GM23248 (cell line): ENCODE measurements at places on chromosomes 6 and 20. TPM values are rescaled to one million over a fixed set of nuclear protein-coding genes. Genes with fewer than 3 reads are reported as not detected.
A peak's percentile ranks its signal among the peaks of the same experiment; 100 is the strongest.

The SLC17A1 gene
- total RNA-seq: not detected in 2 replicates

- H3K27me3 ChIP-seq: peaks cover 4% of the 10 kb centered on the region; the same call in 1 of the 2 replicates
- no peaks in the 10 kb centered on the region for H3K36me3 ChIP-seq
Measured at GRCh38 chr6:32329141-32329540, 42.6 kb downstream of the TSBP1 start.

The VAPB gene
- total RNA-seq: 8.8 and 10.0 TPM in 2 replicates

GRCh38 chr6:15439410-15440025, 193.6 kb downstream of the JARID2 start:
- H3K27ac ChIP-seq: no peak overlapping the region
- H3K27me3 ChIP-seq: no peaks in the 10 kb centered on the region
- no peak overlapping the region for H3K4me3 ChIP-seq
- H3K36me3 ChIP-seq: no peaks in the 10 kb centered on the region

The MYBL2 gene
- 6.1 and 8.1 TPM in 2 replicates for total RNA-seq

The DXO gene
- total RNA-seq: 24.2 and 31.0 TPM in 2 replicates

GRCh38 chr6:106530026-106530425, 99.3 kb downstream of the RTN4IP1 start:
- peaks cover 67% of the 10 kb centered on the region for H3K4me1 ChIP-seq
- H3K27ac ChIP-seq: peak overlapping the region; percentile 73
- peak overlapping the region; percentile 30 for H3K4me3 ChIP-seq
- no peaks in the 10 kb centered on the region for H3K36me3 ChIP-seq
- H3K27me3 ChIP-seq: no peaks in the 10 kb centered on the region
- DNase-seq: peak; percentile 26

The DEFB116 gene
- total RNA-seq: not detected in 2 replicates

The CNBD2 gene
- 6.6 TPM in 1 of 2 replicates, not detected in the other for total RNA-seq

- no peaks in the 10 kb centered on the region for H3K27me3 ChIP-seq
- DNase-seq: no peak
- H3K4me3 ChIP-seq: no peak overlapping the region
- no peaks in the 10 kb centered on the region for H3K4me1 ChIP-seq
- no peak overlapping the region for H3K27ac ChIP-seq
Measured at GRCh38 chr6:106666282-106667021, 37.1 kb downstream of the QRSL1 start.

The GLP1R gene
- total RNA-seq: not detected in 2 replicates

The SLC17A3 gene
- not detected in 2 replicates for total RNA-seq

- no peaks in the 10 kb centered on the region for H3K4me1 ChIP-seq
- H3K4me3 ChIP-seq: no peak overlapping the region
- no peaks in the 10 kb centered on the region for H3K27me3 ChIP-seq
- no peak overlapping the region for H3K27ac ChIP-seq
- no peaks in the 10 kb centered on the region for H3K36me3 ChIP-seq
- peak; percentile 64 for DNase-seq
Measured at GRCh38 chr6:128807577-128807976, 75.4 kb upstream of the LAMA2 start.

DNA sequence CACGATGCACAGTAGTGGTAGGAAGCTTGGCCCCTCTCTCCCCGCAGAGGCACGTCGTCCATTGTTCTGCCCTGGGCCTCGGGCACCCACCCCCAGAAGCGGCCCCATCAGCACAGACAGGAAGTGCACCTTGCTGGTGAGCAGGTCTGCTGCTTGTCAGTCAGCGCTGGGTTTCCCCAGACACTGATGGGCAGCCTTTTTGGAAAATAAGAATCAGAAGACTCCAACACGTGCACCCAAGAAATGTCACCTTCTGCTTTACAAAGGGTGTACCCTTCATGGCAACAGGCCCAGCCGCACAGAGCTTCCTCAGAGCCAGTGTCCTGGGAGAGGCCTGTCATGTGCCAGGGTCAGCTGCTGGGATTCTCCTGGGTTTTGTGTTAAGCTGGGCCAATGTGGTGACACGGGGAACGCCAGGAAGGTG, 34.7 kb upstream of the IRF4 start:
- H3K4me3 ChIP-seq: no peak overlapping the region
- no peaks in the 10 kb centered on the region for H3K27me3 ChIP-seq
- no peaks in the 10 kb centered on the region for H3K36me3 ChIP-seq
- no peak overlapping the region for H3K27ac ChIP-seq

GRCh38 chr6:50608421-50608820, 104.9 kb upstream of the TFAP2D start:
- no peaks in the 10 kb centered on the region for H3K36me3 ChIP-seq
- H3K27me3 ChIP-seq: no peaks in the 10 kb centered on the region
- no peak overlapping the region for H3K4me3 ChIP-seq
- no peak overlapping the region for H3K27ac ChIP-seq

DNA sequence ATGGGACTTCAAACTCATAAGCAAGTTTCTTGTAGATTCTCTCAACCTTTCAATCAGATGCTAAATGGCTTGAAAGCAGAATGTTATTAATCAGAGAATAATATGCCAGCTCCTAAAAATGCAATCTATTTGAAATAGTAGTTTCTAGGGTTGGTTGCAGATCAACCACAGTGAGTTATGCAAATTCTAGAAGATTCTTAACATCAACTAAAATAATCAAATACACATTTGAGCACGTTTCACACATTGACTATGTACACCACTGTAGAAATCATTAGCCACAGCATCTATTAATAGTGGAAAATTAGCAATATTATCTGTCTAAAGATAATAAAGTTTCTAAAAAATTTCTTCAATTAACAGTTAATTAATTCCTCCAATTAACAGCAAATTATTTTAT, 141.9 kb upstream of the GJE1 start:
- no peak for DNase-seq
- H3K36me3 ChIP-seq: no peaks in the 10 kb centered on the region
- peaks cover 6% of the 10 kb centered on the region for H3K4me1 ChIP-seq
- H3K4me3 ChIP-seq: no peak overlapping the region

DNA sequence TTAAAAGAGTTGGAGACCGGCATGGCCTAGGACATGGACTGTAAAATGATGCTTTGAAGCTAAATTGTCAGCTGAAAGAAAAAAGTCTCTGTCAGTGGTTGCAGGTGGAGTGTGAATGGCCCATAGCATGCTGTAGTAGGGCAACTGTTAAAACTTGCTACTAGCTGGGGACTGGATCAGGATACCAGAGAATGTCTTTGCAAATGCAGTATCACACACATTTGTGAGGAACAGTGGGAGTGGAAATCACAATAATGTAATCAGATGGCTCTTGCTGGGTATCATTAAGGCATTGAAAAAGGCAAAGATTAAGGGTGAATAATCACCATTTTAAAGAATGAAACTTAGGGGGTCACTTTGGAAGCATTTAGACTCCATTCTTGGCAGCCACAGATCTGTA, 737.9 kb downstream of the EYS start:
- no peak for DNase-seq
- no peak overlapping the region for H3K4me3 ChIP-seq
- H3K27ac ChIP-seq: no peak overlapping the region
- no peaks in the 10 kb centered on the region for H3K36me3 ChIP-seq
- H3K4me1 ChIP-seq: no peaks in the 10 kb centered on the region

DNA sequence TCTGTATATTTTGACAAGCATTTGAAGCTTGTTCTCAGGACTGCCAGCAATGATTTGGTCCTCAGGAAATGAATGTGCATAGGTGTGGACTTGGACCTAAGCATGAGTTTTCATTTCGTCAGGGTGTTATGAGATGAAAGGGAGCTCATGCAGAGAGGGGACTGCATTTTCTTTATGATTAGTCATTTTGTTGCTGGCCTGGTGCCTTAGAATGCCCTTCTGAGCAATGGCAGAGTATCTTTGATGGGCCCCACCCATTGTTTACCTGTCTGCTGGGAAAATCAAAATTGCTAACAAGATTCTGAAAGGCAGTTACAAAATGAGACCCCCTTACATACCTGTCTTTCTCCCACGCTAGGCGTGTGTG, 51.5 kb upstream of the MTHFD1L start:
- H3K27me3 ChIP-seq: no peaks in the 10 kb centered on the region
- H3K36me3 ChIP-seq: no peaks in the 10 kb centered on the region
- peak; percentile 60 for DNase-seq
- H3K27ac ChIP-seq: peak overlapping the region; percentile 36
- 0 out of 2 replicates have a peak overlapping the region, but pooled peaks have one; percentile 4 for H3K4me3 ChIP-seq
- H3K4me1 ChIP-seq: peaks cover 20% of the 10 kb centered on the region

GRCh38 chr6:157227202-157228166, 95.8 kb downstream of the TMEM242 start:
- H3K4me3 ChIP-seq: no peak overlapping the region
- DNase-seq: peak; percentile 47
- H3K27me3 ChIP-seq: no peaks in the 10 kb centered on the region
- no peaks in the 10 kb centered on the region for H3K36me3 ChIP-seq
- H3K27ac ChIP-seq: no peak overlapping the region

- H3K27ac ChIP-seq: no peak overlapping the region
- no peaks in the 10 kb centered on the region for H3K27me3 ChIP-seq
- DNase-seq: no peak
Measured at GRCh38 chr6:18752278-18753068, 365.3 kb downstream of the RNF144B start.

- H3K27ac ChIP-seq: peak overlapping the region; percentile 94
- no peaks in the 10 kb centered on the region for H3K27me3 ChIP-seq
- H3K36me3 ChIP-seq: no peaks in the 10 kb centered on the region
- DNase-seq: peak; percentile 97
- peaks cover 47% of the 10 kb centered on the region for H3K4me1 ChIP-seq
- H3K4me3 ChIP-seq: peak overlapping the region; percentile 86
Measured at GRCh38 chr6:3748208-3749066, 3.1 kb downstream of the PXDC1 start.
